Stimulated activated naive B cell treated with anti-CD40 and anti-IgM and Interleukin-4, amounts not matched to agents 10 μg/mL and 1 μg/mL and 100 μg/mL, for 72 hours (primary cell): ENCODE measurements at places on chromosomes 5 and 9.

DNA sequence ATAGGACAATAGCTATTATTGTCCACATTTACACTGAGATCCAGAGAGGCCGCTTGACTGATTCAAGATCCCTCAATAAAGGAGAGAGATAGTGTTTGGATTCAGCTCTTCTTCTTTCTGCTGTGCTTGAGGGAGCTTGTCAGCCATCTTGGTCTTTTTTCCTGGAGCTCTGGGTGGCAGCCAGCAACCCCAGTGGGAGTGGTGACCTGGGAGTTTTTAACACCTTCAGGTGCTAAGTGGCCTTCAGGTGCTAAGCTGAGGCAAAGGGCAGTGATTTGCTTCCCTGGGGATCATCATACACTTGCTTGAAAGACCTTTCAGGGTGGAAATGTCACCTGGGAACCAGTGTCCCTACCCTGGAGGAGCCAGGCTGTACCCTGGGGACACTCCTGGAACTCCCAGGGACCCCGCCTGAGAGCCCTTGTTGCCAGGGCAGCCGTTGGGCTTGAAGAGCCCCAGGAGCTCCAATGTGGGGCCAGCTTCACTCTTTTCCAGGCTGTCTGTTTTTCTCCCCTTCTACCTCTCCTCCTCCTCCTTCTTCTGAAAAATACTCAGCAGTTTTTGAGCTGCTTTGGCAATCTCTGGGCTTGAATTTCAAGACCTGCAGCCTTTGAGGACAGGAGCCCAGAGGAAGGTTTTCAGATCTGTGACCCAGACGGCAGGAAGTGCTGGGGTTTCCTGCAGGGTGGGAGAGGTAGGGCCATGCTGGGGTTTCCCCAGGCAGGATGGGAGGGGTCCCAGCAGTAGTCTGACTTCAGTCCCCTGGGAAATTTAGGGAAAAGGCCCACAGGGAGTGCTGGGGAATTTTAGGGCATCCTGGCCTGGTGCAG lies 59.7 kb downstream of the FGF18 start:
- DNase-seq, result no peak

DNA sequence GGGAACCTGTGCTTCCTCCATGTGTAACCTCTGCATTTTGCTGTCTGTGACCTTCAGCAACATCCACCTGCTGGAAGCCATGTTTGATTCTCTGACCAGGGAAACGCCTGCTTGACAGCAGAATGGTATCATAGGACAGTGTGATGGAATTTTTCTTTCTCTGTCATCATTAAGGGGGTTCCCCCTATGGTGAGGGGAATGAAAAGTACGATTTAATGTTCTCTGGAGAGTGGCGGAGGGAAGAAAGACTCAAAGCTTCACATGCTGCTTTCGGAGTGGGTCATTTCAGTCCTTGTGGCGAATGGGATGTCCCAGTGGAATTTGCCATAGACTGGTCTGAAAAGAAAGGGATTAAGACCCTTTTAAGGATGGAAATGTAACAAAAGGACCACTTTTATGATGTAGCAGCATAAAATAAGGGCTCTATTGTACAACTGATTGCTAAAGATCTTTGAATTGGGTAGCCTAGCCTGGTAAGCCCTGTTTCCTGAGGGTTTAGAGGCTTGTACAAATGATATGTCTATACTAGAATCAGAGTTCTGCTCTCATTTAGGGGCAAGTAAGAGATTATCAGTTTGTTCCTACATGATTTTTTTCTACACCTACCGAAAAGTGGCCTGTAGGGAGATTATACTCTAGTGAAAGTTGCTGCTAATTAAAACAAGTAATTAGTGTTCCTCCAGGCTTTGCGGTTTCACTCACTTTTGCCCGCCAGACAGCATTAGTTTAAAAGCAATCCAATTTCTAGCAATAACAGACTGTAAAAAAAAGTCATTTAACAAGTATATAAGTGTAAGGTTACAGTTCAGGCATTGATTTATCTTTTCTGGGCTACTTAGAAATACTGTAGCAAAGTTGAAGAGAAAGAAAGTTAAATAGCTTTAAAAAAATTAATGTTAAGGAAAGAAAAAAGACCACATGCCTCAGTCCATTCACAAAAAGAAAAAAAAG lies 904.5 kb downstream of the NR2F1-AS1 start:
- no peak for DNase-seq

DNA sequence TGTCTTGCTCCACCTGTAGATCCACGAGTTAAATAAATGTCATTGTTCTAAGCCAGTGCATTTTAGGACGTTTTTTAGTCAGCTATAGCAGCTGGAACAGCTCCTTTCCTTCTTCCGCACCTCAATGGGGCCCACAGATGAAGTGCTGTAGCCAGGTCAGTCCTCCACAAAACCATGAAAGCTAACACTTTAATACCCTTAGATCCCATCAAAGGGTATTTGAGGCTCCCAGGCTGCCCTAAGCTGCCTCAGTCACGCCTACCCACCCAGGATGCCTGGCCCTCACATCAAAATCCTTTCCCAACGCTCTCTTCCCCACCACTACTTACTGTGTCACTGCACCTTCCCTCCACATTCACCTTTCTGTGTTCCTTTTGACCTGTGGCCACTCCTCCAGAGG lies 44.1 kb upstream of the ACO1 start:
- no peak for DNase-seq

- no peak for DNase-seq
Observed at GRCh38 chr5:163912046-163912445, 406.6 kb downstream of the MAT2B start.

DNA sequence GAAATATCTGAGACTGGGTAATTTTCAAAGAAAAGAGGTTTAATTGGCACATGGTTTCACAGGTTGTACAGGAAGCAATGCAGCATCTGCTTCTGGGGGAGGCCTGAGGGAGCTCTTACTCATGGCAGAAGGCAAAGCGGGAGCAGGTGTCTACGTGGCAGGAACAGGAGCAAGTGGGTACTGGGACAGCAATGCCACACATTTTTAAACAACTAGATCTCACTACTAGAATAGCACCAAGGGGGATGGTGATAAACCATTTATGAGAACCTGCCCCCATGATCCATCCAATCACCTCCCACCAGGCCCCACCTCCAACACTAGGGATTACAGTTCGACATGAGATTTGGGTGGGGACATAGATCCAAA lies 47.6 kb upstream of the HOMER1 start:
- no peak for DNase-seq

DNA sequence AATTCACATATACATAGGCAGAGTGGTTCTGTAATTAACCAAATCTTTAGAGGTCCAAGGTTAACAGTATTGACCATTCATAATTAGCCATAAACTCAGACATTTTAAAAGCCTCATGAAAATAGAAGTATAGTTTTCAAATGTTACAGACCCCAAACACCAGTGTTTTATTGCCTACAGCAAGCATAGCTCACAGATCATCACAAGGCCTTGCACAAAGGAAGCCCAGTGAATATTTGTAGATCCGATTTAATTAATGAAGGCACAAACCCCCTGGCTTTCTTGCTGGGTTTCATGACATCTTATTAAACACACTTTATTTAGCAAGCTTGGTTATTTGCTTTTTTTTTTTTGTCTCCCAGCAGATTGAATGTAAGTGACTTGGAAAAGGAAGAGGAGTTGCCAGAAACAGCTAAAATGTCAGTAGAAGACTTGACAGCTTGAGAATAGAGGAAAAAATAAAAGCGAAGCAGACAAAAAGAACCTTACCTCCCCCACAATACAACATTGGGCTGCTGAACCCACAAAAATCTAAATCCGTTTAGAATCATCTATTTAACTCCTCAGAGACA lies 283.9 kb upstream of the TNC start:
- DNase-seq, result no peak

- DNase-seq, result no peak
Observed at GRCh38 chr5:154850255-154851062, at the start of gene FAXDC2. Gene FAXDC2 (minus strand): TSS chr5:154850603. CDS start chr5:154838178, 12,425 bp downstream.
